ENCODE measurements at places on chromosomes 2 and 18.

DNA sequence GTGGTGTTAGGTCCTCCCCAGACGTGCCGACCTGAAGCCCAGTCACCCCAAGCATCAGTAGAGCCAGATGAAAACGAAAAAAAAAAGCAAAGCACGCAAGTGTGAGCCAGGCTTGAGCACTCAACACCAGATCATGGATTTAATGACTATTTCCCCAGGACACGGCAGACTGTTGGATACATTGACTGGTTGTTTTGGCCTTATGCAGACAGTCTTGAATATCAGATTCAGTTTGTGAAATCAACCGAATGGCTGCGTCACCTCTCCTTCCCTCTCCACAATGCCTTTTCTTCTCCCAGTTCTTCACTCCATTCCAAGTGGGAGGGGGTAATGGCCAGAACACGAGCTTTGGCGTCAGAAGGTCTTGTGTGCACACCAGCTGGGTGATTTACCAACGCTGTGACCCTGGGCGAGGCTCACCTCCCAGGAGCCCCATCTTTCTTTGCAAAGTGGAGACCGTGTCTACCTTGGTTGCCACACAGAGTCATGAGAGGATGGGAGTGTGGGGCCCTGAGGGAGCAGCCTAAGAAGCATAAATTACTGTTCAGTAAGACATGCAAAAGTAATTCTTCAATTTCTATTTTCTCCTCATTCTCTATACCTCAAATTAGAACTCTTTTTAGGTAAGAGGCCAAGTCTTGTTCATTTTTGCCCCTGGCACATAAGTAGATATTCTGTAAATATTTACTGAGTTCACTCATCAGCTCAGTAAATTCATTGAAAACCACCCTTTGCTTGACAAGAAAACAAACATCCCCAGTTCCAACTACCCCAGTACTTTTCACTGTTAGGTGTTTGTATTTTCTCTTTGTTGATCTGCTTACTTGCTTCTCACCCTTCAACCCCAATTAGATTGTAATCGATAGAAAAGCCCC is 181.1 kb upstream of the COPS8 start:
- DNase-seq = no peak

DNA sequence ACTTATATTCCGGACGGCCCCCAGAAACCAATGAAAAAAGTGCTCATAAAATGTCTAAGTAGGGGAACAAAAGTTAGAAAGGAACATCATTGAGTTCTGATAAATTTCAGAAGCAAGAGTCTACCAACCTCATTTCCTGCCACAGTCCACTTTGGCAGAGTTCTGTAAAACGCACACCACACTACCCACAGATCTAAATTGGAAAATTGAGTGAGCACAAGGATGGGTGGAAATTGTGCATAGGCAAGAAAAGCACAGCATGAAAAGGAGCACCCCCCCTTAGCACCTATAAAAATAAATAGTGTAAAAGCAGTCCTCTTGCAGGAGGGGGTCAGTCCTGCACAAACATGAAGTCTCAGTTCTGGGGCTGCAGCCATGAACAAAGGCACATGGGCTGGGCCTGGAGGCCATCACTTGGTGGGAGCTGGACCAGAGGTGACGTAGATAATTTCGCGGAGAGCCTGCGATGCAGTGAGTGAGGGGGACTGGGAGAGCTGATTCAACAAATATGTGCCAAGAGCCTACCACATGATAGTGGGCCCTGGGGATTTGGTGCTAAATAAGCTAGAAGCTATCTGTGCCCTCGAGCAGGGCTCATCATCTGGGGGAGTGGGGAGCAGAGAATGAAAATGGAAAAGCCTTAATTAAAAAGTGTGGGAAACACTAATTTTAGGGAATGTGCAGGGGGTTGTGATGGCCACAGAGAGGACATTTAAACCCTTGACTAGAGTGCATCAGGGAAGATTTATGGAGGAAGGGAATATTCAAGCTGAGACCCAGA is 48.9 kb upstream of the SPP2 start:
- no peak for DNase-seq

GRCh38 chr2:218298314-218298875 is 6.1 kb upstream of the TMBIM1 start:
- no peak for DNase-seq

DNA sequence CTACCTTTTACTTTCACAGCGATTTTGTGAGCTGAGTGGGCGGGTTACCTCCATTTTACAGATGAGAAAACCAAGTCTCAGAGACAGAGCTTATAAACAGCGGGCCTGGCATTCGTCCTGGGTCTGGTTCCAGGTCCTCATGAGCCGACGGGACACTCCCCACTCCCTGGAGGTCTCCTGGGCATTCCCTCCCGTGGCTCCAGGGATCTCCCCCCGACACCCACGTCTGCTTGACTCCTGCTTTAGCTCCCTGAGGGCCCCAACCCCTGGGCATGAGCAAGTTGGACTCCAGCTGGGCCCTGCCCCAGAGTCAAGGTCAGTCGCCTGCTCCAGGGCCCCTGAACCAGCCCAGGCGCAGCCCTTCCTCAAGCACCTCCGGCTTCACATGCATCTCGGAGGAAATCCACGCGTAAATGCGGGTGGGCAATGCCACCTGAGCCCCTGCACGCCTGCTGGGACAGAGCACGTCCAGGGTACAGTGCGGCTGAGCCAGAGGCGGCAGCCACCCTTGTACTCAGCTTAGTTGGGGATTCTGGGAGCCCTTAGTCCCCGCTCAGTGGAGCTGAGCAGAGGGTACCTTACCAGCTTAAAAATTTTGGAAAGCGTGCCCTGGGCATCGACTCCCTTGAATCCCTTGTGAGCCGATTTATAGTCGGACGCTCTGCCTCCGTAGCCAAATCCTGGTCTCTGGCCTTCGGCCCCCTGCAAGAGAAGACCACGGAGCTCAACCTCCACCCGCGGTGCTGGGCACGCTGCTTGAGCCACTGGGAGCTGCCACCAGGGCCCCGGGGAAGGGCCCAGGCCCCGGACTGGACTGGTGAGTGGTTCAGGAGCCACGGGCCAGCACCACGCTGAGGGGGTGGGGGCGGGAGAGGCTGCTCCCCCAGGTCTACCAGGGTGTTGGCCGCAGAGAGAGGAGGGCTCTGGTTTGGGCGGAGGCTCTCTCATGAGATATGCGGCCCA is 148.1 kb downstream of the MBP start:
- DNase-seq = no peak

DNA sequence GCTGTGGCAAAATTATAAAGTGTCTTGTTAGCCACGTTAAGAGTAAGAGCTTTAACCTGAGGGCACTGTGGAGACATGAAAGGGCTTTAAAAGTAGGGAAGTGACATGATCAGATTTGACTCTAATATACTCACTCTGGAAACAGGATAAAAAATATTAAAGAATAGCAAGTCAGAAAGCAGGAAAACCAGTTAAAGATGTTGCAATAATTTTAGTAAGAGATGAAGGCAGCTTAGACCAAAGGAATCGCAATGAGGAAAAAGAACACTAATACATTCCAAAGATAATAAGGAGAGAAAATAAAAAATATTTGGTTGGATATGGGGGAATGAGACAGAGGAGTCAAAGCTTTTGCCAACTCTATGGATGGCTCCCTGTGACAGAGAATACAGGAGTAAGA is 183.8 kb downstream of the DYM start:
- DNase-seq = no peak

DNA sequence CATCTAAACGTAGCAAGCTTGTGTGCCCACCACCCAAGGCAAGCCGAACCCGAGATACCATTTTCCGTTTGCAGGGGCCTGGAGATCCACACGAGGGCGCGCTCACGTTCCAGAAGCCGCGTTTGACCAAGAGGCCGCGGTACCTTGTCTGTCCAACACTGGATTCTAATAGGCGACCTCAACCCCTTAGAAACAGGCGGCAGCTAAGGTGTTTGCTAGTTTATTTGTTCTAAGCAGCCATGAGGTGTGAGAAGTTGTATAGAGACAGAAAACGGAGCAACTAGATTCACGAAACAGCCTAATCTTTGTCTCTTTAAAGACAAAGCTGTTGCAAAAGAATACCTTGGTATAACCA is 4.2 kb downstream of the HOXD11 start:
- no peak for DNase-seq

DNA sequence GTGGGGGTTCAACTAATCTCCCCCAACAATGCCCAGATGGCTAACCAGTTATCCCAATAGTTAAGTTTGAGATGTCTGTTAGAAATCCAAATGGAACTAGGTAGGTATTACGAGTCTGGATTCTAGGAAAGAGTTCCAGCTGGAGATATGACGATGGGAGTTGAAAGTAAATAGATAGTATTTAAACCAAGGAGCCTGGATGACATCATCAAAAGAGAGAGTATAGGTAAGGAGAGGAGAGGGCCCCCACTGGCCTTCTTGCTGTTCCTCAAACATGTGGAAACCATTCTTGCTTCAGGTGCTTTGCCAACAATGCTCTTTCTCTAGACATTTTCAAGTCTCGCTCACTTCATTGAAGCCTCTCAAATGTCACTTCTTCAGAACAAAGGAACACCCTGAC is 26.0 kb upstream of the PAIP2B start:
- no peak for DNase-seq

DNA sequence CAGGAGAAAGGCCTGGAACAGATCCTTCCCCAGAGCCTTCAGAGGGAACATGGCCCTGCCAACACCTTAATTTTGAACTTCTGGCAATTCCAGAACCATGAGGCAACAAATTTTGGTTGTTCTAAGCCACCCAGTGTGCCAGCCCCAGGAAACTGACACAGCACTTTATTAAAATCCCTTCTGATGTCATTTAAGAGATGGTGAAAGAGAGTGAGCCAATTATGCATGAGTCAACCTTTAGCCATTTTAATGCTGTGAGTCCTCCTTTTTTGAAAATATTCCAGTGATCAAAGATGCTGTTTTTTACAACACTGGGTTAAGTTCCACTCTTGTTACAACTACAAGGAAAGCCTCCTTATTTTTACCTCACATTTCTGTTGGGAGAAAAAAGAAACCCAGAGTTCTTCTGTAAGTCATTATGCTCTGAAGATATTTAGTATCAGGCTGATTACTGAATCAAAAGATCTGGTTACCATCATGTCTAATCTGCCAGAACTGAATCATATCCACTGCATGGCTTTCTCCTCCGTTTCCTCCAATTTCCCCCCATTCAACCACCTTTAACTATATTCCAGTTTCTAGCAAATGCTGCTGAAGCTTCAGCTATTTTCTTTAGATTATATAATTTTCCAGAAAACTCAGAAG is 235.4 kb downstream of the TXNL1 start:
- peak; percentile 35 for DNase-seq

Measured in Caki2 (cell line).